ENCODE measurements at places on chromosomes 2 and 18. TPM values are rescaled to one million over a fixed set of nuclear protein-coding genes. Genes with fewer than 3 reads are reported as not detected.

SPATA3 gene
- total RNA-seq = not detected

CFAP210 gene
- not detected for total RNA-seq

CD8B2 gene
- not detected for total RNA-seq

VWC2L gene
- not detected for total RNA-seq

SNTG2 gene
- 2.9 TPM for total RNA-seq

SCYGR4 gene
- not detected for total RNA-seq

OR6B2 gene
- total RNA-seq = not detected

UGT1A3 gene
- not detected for total RNA-seq

GALM gene
- total RNA-seq = 9.2 TPM

THSD7B gene
- total RNA-seq = 0.88 TPM

AMER3 gene
- not detected for total RNA-seq

TOGARAM2 gene
- total RNA-seq = 15.5 TPM

DNA sequence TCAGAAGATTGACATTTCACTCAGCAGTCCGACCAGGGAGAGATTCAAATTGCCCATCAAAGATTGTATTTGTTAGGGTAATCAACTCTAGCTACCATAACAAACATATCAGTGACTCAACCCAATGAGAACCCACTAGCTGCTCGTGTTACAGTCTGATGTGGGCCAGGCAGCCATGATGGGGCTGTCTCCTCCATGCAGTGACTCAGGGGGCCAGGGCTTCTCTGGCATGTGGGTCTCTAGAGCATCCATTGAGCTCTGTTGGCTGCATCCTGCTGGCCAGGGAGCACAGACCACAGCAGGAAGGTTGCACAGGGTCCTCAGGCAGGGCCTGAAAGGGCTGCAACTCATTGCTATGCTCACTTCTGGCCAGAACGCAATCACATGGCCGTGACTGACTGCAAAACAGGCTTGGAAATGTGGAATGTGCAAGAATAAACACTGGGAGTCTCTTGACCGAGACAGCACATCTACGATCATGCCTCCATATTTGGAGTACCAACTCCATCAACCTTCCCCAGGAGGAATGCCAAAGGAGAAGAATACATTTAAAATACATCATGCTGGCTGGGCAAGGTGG is 216.8 kb downstream of the EIPR1 start:
- DNase-seq = no peak

- DNase-seq = no peak
Measured at GRCh38 chr2:240949791-240950705, 43.9 kb downstream of the CROCC2 start.

- no peak for DNase-seq
Measured at GRCh38 chr18:48385596-48385995, 23.6 kb downstream of the ZBTB7C start.

- no peak for DNase-seq
Measured at GRCh38 chr2:163877316-163877715, 141.5 kb upstream of the FIGN start.

- no peak for DNase-seq
Measured at GRCh38 chr2:217517402-217517801, 485.4 kb downstream of the TNS1 start.

GRCh38 chr2:206887745-206888144 is 51.6 kb upstream of the CPO start:
- no peak for DNase-seq

GRCh38 chr2:21256006-21256405 is 132.2 kb downstream of the TDRD15 start:
- DNase-seq = peak; percentile 51

DNA sequence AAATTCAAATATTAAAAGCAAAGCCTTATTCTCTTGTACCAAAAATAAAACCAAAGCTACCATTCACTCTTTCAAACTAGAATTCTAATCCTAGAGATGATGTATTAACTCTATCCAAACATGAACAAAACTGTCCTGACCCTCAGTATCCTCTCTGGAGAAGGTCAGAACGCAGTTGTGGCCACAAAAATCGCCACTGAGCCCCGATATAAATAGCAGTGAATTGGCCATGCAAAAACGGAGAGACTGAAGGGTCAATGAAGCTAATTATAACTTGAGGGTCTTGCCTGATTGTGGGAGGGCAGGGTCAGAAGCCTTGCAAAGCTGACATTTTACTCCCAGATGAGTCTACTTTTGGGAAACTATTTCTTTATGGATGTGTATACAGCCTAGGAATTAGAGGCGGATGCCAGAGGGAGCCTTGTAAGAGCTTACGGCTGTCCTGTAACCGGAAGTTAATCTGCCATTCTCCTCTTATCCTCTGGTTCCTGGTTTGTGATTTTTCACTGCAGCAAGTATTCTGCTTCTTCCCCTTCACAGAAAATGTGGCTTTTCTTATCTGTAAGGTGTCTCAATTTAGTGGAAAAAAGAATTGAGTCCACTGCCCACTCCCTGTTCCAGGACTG is 28.1 kb downstream of the CAVIN2 start:
- no peak for DNase-seq

- no peak for DNase-seq
Measured at GRCh38 chr2:23387845-23388244, 2.9 kb downstream of the KLHL29 start.

DNA sequence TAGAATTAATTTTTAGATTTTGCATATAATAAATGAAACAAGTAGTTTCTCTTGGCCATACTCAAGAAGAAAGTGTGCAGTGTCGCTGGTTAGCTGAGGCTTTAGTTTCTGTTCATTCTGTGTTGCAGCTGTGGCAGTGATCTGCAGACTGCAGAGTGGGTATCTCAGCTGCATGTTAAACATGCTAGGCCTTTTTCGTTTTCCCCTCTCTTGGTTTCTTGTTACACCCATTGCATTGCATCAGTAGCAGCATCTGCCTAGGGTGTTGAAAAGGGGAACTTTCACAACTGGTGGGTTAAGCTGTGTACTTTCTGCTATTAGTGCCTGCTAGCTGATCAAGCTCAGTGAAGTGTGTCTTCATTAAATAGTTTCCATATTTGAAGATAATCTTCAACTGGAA is 51.3 kb downstream of the ACSL3 start:
- DNase-seq = no peak

- no peak for DNase-seq
Measured at GRCh38 chr18:427005-427404, 73.5 kb downstream of the COLEC12 start.

GRCh38 chr2:37934591-37935513 is 9.8 kb downstream of the RMDN2 start:
- DNase-seq = no peak

DNA sequence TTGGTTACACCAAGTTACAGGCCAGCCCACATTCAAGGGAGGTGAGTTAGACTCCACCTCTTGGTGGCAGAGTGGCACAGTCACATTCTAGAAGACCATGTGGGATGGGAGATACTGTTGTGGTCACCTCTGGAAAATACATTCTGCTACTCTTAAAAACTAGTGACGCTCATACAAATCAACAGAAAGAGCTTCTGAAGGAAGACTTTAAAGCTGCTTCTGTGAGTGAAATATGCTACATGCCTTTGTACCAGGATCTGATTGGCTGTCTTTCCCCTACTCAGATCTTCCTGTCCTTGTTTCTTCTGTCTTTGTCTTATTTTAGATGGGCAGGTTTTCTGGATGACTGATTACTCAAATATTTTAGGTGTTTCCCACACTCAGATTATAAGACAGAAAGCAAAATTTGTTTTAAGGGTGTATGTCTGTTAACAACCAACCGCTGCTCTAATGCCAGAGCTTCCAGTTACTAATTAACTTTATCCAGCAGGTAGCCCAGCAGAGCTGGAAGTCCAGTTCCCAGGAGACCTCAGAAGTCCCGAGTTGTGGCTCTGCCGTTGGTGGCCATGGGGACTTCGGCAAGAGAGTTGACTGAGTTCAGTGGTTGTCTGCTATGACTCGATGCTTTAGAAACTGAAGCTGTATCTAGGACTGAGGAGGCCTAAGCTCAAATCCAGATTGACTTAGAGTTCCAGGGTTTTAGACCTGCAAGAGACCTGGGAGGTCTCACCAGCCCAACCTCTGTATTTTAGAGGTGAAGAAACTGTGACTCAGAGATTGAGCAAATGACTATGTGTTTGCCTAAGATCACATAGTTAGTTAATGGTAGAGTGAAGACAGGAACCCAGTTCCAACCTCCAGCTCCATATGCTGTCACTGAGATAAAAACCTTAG is 7.4 kb downstream of the IL1R2 start:
- no peak for DNase-seq

DNA sequence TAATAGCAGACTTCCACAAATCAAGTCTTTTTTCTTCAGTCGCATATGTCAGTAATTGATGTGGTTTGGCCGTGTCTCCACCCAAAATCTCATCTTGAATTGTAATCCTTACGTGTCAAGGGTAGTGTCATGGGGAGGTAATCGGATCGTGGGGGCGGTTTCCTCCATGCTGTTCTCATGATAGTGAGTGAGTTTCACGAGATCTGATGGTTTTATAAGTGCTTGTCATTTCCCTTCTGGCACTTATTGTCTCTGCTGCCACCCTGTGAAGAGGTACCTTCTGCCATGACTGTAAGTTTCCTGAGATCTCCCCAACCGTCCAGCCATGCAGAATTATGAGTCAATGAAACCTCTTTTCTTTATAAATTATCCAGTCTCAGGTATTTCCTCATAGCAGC is 478.8 kb downstream of the PTPRM start:
- no peak for DNase-seq

- DNase-seq = peak; percentile 27
Measured at GRCh38 chr2:240368781-240369331, 66.6 kb upstream of the GPC1 start.

DNA sequence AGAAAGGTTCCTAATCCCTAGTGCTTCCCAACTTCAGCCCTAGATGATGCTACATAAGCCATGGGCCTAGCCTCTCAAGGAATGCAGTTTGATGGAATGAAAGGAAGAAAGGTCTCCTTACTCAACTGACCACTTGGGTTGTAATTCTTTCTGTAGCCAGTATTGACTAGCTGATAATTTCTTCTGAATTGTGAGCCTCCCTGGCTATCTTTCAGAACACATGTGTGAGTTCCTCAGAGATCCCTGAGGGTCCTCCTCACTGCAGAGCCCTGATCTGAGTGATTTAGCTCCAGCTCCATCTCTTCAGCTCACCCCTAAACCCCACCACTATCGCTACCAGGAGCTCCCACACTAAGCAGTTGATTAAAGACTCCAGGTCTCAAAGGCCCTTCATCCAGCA is 31.5 kb downstream of the CFAP210 start:
- no peak for DNase-seq

DNA sequence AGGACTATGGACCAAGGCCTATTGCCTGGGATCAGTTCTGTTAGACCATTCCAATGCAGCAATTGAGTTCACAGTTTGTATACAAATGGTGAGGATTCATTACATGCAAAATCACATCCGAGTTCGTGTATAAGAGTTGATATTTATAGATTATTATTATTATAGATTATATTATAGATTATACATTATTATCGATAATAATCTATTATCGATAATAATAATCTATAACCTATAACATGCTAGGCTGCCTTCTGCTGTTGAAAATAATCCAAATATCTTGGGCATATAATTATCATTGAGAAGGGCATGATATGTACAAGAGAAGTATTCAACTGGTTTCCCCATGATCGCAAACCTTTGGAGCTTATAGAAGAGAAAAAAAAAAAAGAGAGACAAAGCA is 135.7 kb downstream of the DPP4 start:
- no peak for DNase-seq

DNA sequence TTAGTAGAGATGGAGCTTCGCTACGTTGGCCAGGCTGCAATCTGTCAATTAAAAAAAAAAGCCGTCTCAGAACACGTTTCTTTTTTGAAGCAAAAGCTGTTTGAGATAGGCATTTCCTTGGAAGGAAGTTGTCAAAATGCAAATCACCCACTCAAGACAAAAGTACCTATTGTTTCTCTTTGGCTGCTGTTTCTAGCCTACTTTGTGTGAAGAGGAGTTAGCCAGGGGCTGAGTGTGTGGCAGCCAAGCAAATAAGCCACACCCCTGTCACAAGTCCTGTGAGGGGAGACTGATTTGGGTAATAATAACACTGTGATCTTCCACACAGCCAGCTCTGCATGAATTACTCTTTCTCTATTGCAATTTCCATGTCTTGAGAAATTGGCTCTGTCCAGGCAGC is 47.4 kb upstream of the CDCA7 start:
- DNase-seq = no peak

DNA sequence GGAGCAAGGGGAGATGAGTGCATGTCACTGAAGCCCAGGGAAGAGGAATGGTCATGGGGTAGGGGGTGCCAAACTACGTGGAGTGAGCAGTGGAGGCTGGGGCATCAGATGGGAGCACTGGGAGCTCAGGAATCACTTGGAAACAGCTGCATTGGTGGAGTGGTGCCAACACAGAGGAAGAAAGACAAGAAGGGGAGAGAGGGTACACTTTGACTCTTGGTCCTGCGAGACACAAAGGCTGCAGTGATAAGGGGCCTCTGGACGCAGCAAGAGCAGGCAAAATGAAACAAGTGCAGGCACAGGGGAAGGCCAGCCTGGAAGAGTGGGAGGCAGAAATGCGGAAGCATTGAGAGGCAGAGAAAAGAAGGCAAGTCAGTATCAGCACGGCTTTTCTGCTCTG is 134.7 kb upstream of the SMIM21 start:
- no peak for DNase-seq

DNA sequence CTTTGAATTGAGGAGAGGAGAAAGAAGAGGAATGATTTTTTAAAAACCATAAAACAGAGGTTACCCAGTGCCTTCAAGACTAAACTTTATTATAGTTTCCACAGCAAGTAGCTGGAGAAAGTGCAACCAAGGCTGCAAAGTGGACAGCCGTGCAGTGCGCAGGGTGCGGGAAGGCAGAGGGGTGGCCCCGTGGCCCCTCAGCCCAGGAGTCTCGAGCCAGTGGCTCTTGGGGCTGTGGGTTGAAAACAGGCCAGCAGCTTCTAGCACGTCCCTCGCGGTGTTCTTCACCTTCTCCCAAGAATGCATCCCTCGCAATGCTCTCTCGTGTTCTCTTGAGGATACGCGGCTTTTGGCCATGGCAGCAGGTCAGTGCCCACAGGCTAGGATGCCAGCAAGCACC is 28.5 kb upstream of the ALKAL2 start:
- DNase-seq = no peak

DNA sequence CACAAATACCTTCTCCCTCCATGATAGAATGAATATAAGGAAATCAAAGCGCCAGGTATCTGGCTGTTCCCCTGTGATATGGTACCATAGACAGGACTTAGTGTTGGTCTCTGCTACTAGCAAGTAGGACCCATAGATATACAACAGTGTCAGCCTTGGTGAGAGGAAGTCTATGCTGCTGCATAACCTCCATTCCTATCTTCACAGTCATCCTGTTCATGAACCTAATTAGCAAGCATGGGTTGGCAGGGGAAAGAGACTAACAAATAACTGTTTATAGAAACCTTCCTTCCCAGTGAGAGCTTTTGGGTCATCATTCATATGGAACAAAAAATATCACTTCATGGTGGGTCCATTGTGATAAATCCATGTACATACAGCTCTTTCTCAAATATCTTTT is 188.9 kb upstream of the FAM98A start:
- no peak for DNase-seq

- no peak for DNase-seq
Measured at GRCh38 chr2:56132138-56132537, 51.7 kb upstream of the CCDC85A start.

- DNase-seq = no peak
Measured at GRCh38 chr2:55843096-55843993, 80.2 kb downstream of the EFEMP1 start.

GRCh38 chr18:55337138-55337537 is 250.9 kb downstream of the TCF4 start:
- no peak for DNase-seq
